Prostate gland (tissue), 2 donors: ENCODE measurements at places on chromosomes 2 and 18.

DNA sequence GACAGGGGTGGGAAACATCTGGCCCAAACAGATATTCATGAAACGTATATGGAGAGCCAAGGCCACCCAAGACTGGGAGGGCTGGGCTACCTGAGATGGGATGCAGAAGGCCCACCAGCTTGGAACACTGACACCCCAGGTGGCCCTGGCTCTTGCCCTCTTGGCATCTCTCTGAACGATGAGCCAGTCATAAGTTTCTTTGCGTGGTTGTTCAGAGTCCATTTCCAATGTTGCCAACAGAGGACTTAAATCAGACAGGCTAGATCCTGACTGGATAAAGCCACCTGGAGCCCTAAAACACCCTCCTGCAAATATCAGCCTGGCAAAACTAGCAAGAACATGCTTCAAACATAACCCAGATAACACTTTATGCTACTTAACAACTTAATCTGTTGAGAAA lies 42.6 kb downstream of the LPIN2 start:
- no peak for DNase-seq

DNA sequence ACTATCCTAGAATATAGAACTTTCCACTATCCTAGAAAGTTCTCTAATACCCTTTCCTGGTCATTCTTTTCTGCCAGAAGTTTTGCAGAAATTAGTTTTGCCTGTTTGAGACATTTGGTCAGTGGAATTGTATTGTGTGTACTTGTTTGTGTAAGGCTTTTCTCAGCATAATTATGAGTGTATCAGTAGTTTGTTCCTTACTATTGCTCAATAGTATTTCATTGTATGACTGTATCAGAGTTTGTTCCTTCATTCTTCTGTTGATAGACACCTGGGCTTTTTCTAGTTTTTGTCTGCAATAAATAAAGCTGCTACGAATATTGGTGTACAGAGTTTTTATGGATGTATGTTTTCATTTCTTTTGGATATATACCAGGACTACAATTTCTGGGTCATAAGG lies 27.2 kb downstream of the CCDC138 start:
- no peak for DNase-seq

GRCh38 chr2:241903121-241904010 lies 33.8 kb downstream of the RTP5 start:
- no peak for DNase-seq

DNA sequence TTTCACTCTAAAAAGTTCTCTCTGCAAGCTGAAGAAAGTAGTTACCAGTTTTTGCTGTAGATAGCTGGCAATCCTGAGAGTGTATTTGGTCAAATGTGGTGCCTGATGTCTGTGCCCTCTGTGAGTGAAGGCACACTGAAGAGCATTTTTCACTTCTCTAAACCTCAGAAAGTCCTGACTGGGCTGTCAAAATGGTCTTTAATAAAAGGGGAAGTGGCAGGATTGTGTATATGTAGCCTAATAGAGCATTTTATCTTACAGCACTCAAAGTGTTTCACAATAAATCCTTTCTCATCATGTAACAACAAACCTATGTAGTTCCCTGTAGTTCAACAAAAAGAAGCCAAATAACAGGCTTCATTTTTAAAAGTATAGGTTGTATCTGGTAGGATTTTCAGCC lies 1552.3 kb upstream of the SLC39A10 start:
- no peak for DNase-seq

- no peak for DNase-seq
These were observed 52.0 kb downstream of the DCC start for GRCh38 chr18:52391810-52392559.

GRCh38 chr2:69311024-69311416 lies 76.0 kb downstream of the GFPT1 start:
- no peak for DNase-seq

DNA sequence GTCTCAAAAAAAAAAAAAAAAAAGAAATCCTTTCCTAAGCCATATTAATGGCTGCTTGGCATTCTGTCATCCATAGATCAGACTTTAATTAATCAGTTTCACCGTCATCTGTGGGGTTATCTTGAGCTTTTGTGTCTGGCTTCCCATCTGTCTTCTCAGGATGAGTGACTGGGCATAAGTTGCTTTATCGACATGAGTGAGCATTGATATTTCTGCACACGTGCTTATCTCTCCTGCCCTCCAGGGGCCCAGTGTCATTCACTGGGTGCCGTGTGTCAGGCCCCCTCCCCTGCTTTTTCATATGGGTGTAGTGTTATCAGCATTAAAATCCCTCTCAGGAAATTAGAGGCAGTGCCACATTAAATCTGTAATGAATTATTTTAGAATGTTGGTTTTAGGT lies 65.6 kb downstream of the SH3BP4 start:
- DNase-seq, result no peak

DNA sequence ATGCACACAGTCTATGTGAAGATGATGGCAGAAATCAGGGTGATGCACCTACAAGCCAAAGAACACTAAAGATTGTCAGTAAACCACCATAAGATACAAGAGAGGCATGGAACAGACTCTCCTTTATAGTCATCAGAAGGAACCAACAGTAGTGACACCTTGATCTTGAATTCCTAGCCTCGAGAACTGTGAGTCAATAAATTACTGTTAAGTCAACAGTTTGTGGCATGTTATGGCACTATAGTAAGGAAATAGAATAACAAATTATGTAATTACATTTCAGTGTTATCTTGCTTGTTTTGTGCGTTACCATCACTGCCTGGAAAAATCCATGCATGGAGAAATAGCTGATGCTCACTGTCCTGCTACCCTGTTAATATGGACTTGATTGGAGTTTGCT lies 110.2 kb upstream of the LRP1B start:
- no peak for DNase-seq

- DNase-seq, result no peak
These were observed 93.2 kb downstream of the MC4R start for GRCh38 chr18:60279391-60279790.

DNA sequence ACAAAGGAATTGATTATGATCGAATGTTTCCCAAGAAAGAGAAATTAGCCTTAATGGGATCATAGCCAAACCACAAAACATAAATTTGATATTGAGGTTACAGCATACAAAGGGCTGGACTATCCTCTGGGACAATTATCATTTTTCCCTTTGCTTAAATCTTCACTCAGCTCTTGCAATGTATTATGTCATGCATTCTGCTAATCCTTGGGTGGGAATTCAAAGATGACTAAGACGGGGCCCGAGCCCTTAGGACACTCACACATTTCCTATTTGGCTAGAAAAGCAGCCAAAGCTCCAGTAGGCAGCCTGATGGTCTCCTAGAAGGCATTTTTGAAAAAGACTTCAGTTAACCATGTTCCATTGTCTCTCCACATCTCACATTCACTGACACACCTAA lies 17.2 kb upstream of the NMI start:
- DNase-seq, result no peak

DNA sequence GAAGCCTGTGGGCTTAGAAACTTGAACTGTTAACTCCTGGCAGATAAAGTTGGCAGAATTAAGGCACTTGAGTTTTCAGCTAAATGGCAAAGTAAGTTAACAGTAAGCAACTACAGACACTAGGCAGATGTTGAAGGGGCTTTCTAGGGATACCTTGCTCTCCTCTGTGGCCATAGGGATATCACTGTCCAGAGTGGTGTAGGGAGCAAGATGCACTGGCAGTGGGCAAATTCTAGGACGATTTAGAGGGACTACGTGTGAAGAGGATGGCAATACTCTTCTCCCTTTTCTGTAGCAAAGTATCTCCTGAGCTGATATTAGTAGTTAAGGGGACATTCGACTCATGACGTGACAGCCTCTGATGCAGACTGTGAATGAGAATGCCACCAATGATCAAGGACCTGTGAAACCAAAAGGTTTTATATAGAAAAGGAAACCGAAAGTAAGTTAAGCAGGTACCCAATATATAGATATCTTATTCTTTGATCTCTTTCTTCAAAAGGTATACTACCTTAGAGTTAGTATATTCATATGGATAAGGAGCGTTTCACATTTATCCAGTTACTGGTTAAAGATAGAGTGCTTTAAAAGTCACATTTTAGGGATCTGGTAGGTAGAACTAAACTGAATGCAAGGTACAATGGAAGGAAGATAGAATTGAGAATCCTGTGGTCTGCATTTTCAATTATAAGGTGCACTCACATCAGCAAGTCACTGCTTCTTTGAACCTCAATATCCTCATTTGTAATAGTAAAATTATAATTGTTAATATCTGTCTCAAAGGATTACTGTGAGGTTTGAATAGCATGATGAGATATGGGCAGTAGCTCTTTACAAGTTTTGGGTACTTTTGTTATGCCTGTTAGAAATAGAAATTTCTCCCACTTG lies 106.4 kb downstream of the KCNH7 start:
- DNase-seq, result no peak

DNA sequence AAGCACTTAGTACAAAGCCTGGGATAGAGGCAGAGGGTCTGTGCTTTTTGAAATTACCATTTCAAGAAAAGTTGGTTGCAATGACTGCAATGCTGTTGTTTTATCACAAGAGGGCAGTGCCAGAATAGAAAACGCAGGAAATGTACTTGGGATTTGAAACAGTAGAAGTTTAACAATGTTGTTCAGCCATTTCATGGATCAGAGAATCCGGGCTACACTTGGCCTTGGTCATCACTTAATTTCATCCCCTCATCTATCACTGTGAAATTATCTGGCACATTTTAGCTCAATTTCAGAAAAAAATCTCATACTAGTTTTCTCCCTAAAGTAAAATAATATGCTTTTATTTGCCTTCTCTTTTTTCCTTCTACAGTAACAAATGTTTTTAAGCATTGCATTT lies 70.8 kb downstream of the RAPGEF4 start:
- peak; percentile 25 for DNase-seq

- no peak for DNase-seq
These were observed 392.9 kb downstream of the ZNF516 start for GRCh38 chr18:76102156-76102555.

DNA sequence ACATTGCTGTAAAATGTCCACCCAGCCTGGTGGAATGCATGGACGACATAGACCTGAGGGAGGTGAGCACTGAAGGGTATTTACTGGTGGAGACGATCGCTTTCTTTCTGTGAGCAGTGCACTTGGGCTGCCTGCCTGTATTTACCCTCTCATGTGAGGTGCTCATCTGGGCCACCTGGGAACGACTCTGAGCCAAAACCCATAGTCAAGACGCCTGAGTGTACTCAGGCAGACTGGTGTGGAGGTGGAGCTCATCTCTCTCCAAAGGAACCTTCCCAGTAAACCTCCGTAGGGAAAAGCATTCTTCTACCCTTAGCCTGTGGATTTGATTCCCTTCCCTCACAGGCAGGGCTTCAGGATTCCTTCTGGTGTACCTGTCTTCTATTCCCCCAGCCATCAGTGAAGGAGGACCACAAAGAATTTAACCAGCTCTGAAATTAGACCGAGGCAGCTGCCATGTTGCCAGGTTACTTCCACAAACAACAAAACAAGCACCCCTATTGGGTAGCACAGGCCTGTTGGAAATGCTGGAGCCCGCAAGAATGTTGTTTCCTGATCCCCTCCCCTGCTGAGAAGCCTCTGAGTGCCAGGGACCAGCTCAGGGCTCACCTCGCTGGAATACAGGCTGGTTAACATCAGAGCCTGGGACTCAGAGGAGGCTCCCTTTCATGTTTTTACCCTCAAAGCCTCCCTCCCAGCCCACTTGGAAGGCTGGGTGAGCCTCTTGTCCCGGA lies 47.5 kb upstream of the TXNDC2 start:
- no peak for DNase-seq

- no peak for DNase-seq
These were observed 31.1 kb downstream of the EPAS1 start for GRCh38 chr2:46328291-46328690.

GRCh38 chr18:59916746-59917145 lies 16.9 kb downstream of the PMAIP1 start:
- DNase-seq, result no peak

GRCh38 chr2:12637754-12638153 lies 79.0 kb upstream of the TRIB2 start:
- DNase-seq, result no peak

DNA sequence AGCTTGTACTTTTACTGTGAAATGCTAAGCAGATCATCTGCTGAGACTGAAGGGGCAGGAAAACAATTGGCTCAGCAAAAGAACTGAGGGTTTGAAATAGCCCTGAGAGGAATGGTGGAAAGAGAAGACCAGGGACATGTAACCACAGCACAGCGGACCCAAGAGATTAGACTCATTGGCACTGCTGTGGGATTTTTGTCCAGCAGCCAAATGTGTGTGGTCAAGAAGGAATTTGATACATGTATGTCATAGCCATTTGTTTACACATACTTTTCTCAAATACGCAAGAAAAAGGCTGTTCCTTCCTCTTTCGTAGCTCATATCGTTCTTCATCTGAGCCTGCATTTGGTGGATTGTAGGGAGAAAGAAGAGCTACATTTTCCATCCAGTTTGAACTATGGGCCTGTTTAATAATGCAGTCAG lies 73.8 kb downstream of the TRABD2A start:
- peak; percentile 27 for DNase-seq

DNA sequence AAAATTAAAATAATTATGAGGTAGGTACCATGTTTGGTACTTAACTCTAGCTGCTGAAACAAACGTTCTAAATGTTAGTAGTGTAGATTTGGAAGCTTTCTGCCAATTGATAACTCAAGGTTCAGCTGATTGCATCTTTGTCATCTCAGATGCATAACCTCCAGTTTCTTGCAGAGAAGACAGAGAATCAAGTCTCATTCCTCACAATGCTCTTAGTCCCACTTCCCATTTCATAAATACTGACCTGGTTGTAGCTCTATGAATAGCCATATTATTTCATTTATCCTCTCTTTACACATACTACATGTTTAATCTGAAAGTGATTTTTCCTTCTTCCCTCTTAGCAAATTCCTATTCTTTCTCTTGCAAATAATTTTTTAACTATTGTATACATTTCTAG lies 178.5 kb upstream of the SETBP1 start:
- no peak for DNase-seq

- no peak for DNase-seq
These were observed 11.6 kb upstream of the DNER start for GRCh38 chr2:229725716-229726574.

DNA sequence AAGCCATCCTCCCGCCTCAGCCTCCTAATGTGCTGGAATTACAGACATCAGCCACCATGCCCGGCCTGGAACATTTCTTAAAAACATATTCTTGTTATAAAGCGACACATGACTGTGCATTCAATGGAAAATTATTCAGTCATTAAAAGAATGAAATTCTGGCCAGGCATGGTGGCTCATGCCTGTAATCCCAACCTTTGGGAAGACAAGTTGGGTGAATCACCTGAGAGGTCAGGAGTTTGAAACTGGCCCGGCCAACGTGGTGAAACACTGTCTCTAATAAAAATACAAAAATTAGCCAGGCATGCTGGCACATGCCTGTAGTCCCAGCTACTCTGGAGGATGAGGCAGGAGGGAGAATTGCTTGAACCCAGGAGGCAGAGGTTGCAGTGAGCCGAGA lies 21.6 kb upstream of the RPRD1A start:
- no peak for DNase-seq

- DNase-seq, result no peak
These were observed 162.9 kb downstream of the CELF4 start for GRCh38 chr18:37402735-37403099.

GRCh38 chr2:119758881-119759450 lies 756 bp upstream of the PTPN4 start:
- DNase-seq, result no peak

DNA sequence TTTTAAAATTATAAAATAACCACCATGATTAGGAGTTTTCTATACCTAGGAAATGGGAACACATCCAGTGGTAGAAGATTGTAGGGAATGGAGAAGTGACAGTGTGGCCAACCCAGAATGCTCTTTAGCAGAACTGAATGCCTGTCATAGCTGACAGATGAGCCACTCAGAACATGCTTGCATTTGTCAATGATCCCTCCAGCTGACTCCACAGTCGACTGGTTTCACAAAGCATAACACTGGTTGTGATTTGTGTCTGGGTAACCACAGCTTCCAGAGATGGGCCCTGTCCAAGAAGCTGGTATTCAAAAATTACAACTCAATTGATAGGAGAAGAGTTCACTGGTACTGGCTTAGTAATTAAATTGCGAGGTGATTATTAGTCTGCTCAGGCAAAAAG lies 9.0 kb upstream of the CTIF start:
- DNase-seq, result no peak
